ENCODE measurements at places on chromosomes 6 and 20. TPM values are rescaled to one million over a fixed set of nuclear protein-coding genes. Genes with fewer than 3 reads are reported as not detected.

Gene MAS1
- polyA plus RNA-seq, result 0.14 TPM

- DNase-seq, result no peak
Measured at GRCh38 chr20:40787941-40788340, 98.9 kb upstream of the MAFB start.

Gene ULBP1
- polyA plus RNA-seq, result 0.49 TPM

Gene HLA-B
- polyA plus RNA-seq, result 106 TPM

- no peak for DNase-seq
Measured at GRCh38 chr6:104955927-104956730, 778 bp upstream of the LIN28B start.

Gene GSTA2
- not detected for polyA plus RNA-seq

GRCh38 chr6:39812853-39813533, 20.8 kb downstream of the DAAM2 start:
- DNase-seq, result peak; percentile 78

DNA sequence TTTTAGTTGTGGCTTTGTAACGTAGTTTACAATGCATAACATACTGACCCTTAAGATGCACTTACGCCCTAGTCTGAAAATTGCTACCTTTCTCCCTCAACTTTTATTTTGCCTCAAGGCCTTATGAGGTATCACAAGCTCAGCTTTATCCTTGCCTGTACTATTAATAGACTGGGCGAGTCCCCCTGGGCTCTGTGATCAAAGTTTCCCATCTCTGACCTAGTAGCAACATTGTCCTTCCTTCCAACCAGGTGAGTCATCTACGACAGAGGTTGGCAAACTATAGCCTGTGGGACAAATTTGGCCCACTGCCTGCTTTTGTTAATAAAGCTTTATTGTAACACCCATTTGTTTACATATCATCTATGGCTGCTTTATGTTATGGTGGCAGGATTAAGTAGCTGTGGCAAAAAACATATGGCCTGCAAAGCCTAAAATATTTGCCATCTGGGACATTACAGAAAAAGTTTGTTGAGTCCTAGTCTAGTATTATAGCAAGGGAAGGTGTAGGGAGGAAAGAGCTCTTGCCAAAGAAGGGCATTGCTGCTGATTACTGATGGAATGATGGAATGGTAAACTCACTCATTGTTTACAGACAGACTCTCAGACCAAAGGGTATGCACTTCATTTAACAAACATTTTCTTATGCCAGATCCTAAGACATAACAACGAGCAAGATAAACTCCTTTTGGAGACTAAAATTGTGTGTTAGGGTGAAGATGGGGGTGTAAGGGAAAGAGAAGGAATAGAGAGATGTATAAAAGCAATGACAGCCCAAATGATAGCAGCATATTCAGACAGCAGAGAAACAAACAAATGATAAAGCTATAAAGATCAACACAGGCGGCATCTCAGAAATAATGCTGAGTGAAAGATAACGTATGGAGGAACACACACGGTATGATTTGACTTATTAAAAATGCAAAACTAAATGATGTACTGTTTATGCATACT, 74.2 kb downstream of the SLC22A23 start:
- DNase-seq, result no peak

- no peak for DNase-seq
Measured at GRCh38 chr6:75922226-75922625, 150.2 kb downstream of the IMPG1 start.

Gene DPPA5
- polyA plus RNA-seq, result not detected

DNA sequence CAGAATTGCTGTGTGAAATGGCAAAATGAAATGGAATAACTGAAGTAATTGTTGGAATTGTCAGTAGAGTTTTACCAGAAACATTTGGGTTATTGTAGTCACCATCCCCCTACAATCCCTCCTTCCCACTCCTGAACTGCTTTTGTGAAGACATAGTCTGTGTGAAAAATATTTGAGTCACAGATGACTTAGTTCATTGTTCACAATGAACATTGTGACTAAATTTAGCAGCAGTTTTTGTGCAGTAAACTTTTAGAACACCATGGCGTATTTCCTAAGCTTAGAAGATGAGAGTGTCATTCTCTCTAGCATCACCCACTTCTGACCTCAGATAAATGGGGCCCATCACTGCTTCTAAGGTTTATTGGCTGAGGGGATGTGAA, 11.0 kb downstream of the OTOR start:
- no peak for DNase-seq

Gene C6orf15
- not detected for polyA plus RNA-seq

Gene COL21A1
- 79.9 TPM for polyA plus RNA-seq

DNA sequence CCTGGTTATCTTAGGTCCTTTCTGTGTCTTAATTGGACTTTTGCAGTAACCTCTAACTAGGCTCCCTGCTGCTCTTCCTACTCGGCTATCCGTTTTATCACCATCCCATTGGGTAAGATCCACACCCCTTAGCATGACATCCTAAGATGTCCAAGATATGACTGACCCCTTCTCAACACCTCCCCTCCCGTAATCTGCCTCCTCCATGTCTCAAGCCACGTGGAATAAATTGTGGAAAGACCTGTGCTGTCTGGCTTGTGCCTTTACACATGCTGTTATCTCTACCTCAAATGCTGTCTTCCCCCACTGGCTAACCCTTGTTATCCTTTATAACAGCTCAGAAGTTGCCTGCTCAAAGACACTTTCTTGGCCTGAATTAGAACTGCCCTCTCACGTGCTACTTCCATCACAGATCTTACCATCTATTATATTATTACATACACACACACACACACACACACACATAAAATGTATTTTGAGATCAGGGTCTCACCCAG, 26.5 kb downstream of the EIF2S2 start:
- DNase-seq, result no peak

Gene WFDC10B
- not detected for polyA plus RNA-seq

DNA sequence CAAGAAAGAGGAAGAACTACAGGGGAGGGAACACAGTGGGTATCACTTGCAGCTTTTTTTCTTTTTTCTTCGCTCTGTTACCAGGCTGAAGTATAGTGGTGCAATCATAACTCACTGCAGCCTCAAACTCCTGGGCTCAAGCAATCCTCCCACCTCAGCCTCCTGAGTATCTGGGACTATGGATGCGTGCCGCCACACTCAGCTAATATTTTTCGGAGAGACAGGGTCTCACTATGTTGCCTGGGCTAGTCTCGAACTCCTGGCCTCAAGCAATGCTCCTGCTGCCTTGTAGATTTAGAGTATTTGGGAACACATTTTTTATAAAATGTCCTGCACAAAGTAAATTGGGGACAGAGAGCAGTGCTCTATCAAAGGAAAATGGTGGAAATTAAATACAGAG, 28.3 kb downstream of the PARD6B start:
- no peak for DNase-seq

GRCh38 chr6:5486214-5486613, 224.9 kb downstream of the FARS2 start:
- no peak for DNase-seq

Gene C20orf202
- polyA plus RNA-seq, result 0.24 TPM

Gene CRYBG1
- 2.1 TPM for polyA plus RNA-seq

GRCh38 chr6:88262332-88262731, 96.2 kb upstream of the CNR1 start:
- DNase-seq, result no peak

DNA sequence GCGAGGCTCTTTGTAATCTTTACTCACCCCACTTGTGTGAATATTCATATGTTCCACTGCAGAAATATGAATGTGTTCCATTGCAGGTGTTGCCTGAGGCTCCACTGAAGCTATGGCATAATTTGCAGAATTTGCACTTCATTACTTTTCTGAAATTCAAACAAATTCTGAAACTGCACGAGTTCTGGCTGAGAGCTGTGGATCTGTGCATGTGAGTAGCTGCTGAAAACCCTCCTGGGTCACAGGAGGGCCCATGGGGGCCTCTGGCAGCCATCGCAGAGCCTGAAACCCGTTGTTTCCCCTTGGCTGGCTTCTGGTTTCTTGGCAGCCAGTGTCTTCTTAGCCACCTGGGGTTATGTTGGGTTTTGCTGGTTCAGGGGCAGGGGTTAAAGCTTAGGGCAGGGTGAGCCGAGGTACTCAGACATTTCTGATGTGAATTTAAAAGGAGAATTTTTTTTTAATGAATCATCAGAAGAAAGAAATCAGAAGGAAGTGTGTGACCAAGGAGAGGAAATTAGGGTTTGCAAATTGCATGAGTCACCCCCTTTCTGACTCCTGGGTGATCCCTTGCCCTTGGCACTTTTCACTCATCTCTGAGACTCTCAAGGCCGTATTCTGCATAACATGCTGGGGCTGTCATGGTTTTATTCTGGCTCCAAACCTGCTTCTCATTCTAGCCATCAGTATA, 40.6 kb downstream of the TOX2 start:
- peak; percentile 24 for DNase-seq

DNA sequence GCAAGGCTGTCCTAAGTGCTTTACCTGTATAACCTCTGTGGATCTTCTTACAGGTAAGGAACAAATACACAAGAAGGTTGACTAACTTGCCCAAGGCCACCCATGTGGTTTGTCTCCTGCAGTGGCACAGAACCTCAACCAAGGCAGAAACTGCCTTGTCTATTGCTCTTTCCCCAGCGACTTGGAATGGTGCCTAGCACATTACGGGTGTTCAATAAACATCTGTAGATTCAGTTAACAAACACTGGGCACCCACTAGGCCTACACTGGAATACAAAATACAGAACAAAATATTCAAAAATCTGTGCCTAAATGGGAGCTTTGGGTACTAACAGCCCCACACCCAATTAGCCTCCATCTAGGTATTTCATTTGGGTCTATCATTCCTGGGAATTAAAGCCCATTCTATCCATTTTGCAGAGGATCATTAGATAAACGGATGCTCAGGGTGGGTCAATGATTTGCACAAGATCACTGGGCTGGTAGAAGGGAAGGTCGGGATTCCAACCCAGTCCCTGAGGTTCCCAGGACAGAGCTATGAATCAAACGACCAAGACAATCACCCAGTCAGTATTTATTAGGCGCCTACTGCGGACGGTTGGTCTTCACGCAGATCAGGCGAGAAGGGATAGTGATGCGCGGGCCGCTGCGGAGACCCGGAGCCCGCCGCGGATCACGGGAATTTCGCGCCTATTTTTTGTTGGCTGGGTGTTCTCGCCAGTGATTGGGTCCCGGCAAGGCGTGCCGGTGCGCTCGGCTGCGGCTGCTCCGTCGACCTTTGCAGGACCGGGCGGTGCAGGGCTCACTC, at the start of gene STK35:
TSS of gene STK35 (plus strand) at position 771 of the 808 bp plus-strand sequence. CDS start 55 bp downstream, outside the sequence.
- no peak for DNase-seq

Gene MMP24OS
- polyA plus RNA-seq, result 16.1 TPM

DNA sequence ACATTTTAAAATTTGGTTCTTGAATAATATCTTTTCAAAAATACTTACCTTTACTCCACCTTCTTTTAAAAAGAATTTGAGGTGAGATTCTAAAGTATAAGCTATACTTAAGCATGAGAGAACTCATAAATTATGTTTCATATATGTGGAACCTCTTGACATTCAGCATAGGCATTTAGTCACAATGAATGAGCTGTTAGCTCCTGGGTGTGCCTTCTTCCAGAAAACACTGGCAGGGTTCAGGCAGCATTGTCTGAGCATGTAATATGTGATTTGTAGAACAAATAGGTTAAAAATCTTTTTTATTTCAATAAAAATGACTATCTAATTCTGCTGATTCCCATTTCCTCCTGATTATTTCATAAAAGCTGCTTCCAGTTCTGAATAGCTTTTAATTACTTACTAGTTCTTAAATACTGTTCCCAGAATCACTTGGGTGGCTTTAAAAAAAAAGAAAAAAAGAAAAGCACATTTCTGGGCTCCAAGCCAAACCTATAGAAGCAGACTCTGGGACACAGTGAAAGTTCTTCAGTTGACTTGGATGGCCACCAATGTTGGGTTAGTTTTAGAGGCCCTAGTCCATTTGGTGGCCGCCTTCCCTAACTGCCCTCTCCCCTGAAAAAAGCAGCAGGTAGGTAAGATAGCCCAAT, 20.2 kb downstream of the RNF8 start:
- DNase-seq, result no peak

GRCh38 chr6:166586424-166587156, at the start of gene RAMACL:
RAMACL (minus strand) TSS chr6:166586678; CDS start chr6:166586477, 201 bp downstream.
- no peak for DNase-seq

GRCh38 chr20:33169176-33169794, 1.3 kb downstream of the BPIFA2 start:
- no peak for DNase-seq

DNA sequence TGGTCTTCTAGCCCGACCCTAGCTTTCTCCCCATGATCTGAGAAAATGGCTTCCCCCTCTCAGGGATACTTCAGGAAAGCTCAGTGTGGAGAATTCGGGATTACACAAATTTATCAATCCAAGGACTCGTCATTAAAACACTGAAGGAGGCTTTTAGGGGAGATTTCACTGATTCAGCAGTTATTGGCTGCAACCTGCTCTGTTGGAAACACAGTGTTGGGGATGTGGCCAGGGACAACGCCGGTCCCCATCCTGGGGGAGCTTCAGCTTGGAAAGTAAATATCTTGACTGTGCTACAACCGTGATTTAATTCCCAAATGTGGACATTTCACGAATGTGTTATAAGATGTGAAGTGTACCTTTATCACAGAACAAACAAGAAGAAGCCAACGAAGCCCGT, 44.8 kb upstream of the ZNF831 start:
- no peak for DNase-seq

DNA sequence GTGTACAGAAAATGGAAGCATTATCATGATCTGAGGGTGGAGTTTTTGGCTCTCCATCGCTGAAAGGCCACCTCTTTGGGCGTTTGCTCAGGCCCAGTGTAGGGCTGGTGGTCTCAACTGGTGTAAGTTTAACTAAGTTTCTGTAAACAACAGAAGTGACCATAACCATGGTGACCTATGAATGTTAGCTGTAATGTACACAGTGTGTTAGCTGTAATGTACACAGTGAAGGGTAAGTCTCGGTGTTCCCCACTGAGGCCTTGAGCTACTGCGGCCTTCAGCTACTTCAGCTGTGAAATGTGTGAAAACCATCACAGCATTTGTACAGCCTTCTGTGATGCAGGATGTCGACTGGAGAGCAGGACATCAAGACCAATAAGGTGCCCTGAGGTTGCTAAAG, 185.2 kb downstream of the MYLK4 start:
- no peak for DNase-seq

Gene TRIM40
- polyA plus RNA-seq, result not detected

DNA sequence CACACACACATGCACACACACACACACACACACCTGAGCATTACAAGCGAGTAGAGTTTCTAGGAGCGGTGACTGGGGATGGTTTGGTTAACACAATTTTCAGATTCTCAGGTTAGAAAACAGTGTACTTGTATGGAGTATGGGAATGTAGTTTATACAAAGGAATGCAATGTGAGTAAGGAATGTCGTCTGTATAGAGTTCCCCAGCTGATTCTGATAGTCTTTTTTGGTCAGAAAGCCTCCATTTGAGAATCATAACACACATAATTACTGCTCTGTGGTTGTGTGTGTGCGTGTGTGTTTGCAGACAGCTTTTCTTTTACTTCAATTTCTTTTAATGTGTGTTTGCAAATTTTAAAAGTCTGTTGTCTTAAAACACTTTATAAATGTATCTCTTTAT, 93.2 kb downstream of the MYO6 start:
- no peak for DNase-seq

GRCh38 chr20:39190666-39191570, 228.8 kb downstream of the DHX35 start:
- no peak for DNase-seq

Gene PTCRA
- polyA plus RNA-seq, result not detected

All from muscle of arm (tissue), 14 donors.